Mammary epithelial cell (primary cell): ENCODE measurements at places on chromosomes 7 and 10. TPM values are rescaled to one million over a fixed set of nuclear protein-coding genes. Genes with fewer than 3 reads are reported as not detected.
A peak's percentile ranks its signal among the peaks of the same experiment; 100 is the strongest.

- no peak for DNase-seq
Observed at GRCh38 chr7:28054531-28055160, 125.9 kb downstream of the JAZF1 start.

DNA sequence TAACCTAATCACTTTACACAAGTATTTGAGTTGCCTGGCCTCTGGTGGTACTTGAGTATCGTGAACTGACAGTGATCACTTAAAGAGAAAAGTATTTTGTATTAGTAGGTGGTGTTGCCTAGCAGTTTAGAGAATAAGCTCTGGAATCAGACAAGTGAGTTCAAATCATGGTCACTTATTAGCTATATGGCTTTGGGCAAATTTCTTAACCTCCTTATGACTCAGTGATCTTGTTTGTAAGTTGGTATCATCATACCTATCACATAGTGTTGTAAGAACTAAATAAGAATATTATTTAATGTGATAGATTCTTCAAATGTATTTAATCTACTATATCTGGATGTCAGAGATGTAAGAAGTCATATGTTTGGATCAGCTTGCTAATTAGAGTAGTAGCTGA lies 163.8 kb downstream of the RNF133 start:
- peak; percentile 44 for DNase-seq

DNA sequence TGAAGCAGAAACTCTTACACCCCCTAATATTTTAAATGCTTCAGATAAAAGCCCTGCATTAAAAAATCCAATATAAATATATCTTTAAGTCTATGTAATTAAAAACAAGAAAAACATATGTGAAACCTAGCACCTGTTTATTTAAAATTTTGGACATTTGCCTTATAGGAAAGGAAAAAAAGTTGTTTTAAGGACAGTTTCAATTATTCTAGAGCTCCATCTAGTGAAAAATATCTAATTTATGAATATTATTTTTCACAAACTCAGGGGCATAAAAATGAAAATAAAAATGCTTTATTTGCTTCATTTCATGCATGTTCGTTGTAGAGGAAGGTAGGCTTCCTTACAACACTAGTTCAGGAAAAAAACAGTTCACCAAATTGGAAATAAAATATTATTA lies 26.1 kb downstream of the ENKUR start:
- no peak for DNase-seq

- DNase-seq: no peak
Observed at GRCh38 chr10:33146189-33147012, 188.1 kb downstream of the NRP1 start.

DNA sequence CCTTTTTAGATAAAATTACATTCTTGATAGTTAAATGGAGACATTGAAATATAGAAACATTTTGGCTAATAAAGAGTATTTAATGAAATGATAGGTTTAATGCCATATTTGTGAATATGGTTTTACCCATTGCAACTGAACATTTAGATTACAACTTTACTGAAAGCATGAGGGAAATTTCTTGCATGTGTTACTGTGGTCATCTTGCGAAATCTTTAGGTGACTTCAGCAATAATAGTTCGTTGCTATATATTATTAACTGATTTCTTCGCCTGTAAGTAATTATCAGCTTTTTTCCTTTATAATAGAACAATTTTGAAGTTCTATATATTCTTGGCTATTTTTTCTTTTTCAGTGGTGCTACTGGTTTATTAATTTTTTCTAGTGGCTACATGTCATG lies 83.2 kb downstream of the MLLT10 start:
- no peak for DNase-seq

- DNase-seq: peak; percentile 68
Observed at GRCh38 chr10:50740293-50740648, 535 bp downstream of the ASAH2B start.

- DNase-seq: no peak
Observed at GRCh38 chr10:47449979-47450378, 33.9 kb downstream of the ANXA8 start.

GPR15LG gene
- 0.33 TPM for total RNA-seq

DNA sequence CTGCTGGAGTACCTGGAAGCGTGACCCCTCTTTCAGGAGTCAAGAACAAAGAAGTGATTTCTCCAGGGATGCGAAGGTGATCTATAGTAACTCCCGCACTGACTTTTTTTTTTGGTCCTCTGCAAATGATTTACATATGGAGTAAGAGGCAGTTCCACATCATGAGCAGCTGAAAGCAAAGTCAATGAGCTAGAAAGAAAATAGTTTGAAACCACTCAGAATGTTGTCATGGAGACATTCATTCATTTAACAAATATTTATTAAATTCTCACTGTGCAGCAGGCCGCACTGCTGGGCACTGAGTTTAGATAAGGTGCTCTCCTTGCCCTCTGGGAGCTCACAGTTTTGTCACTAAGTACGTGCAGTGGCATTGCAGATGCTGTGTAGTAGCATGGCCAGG lies 206.7 kb downstream of the CAMK1D start:
- DNase-seq: no peak

CPN1 gene
- total RNA-seq: not detected in 2 replicates

DNA sequence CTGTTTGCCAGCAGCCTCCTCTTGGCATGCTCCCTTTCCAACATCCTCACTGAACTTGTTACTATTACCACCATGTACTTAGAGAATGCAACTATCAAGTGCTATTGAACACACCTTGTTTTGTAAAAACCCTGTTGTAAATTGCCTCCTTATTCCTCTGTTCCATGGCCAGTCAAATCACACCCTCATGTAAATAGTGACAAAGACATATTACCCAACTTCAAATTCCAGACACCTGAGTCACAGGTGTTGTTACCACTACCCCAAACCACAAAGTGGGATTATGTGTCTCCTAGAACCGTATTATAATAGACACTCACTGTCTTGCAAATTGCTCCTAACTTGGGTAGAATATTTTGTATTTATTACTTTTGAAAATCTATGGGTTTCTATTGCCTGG lies 263.2 kb upstream of the C7orf33 start:
- DNase-seq: peak; percentile 83

- DNase-seq: peak; percentile 63
Observed at GRCh38 chr10:111479966-111480365, 403.1 kb downstream of the ADRA2A start.

ATOH7 gene
- not detected in 2 replicates for total RNA-seq
